ENCODE measurements at places on chromosomes 4 and X.

- DNase-seq = no peak
Measured at GRCh38 chrX:13469963-13470684, 99.3 kb upstream of the EGFL6 start.

DNA sequence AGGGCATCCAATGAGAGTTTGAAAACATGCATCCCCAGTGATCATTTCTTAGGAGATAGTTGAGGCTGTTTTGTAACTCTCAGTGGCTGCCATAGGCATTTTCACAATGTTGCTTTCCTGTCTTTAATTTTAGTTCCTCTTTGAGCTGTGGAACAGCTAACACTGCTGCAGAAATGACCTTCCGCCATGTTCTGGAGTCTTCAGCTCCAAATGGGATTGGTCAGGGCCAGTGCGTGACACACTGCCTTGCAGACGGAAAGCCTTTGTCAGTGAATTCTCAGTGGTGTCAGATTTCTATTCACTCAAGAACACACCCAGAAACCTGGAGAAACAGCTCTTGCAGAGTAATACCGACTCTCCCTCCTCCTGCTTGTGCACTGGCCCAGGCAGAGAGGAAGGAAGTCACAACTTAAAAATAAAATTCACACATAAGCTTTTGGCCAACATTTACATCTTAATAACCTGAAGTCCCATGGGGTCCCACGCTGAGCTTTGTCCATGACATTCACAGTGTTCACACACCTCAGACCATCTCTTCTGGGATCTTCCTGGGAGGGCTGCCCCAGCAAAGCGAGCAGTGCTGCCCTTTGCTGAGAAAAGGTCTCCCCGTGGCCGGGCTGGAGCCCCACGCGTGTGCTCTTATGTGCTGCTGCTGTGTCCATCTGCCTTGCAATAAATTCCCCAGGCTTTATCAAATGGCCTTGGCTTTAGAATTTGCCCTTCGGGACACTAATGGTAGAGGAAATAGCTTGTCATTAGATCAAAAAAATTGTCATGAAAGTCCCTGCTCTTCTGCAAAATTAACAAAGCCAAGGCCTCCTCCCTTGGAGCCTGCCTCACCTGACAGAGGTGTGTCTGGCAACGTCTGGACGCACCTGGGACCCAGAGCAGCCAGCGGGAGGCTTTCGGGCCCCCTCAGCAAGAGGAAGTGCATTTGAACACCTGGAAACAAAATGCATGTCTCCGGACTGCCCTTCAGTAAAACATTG lies 126.8 kb downstream of the IRF2 start:
- DNase-seq = peak; percentile 74

- no peak for DNase-seq
Measured at GRCh38 chr4:42671431-42672194, 14.7 kb upstream of the ATP8A1 start.

- no peak for DNase-seq
Measured at GRCh38 chr4:143641361-143641760, 59.1 kb downstream of the FREM3 start.

- DNase-seq = no peak
Measured at GRCh38 chrX:50852524-50852923, 38.5 kb upstream of the SHROOM4 start.

- DNase-seq = no peak
Measured at GRCh38 chr4:124768596-124769365, 56.2 kb upstream of the ANKRD50 start.

- no peak for DNase-seq
Measured at GRCh38 chr4:79185526-79186045, 140.3 kb downstream of the NAA11 start.

- no peak for DNase-seq
Measured at GRCh38 chrX:8971116-8971515, 62.8 kb downstream of the FAM9B start.

GRCh38 chr4:77699731-77700210 lies 94.2 kb downstream of the CXCL13 start:
- DNase-seq = no peak

DNA sequence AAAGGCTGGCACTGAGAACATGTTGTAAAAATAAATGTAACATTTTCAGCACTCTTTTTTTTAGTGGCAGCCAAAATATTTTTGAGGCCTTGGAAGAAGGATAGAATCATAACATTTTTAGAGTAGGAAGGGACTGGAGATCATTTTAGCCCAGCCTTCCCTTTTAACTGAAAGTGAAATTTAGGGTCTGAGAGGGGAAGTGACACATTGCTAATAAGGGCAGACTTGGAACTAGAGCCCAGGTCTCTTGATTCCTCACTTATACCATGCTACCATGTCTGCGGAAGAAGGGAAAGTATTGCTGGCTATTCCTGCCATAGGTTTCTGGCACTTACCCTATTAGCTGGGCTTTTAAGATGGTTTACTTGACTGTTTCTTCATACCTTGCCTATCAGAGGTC lies 4.8 kb downstream of the WDR44 start:
- DNase-seq = no peak

- peak; percentile 21 for DNase-seq
Measured at GRCh38 chr4:7802093-7802726, 137.5 kb downstream of the AFAP1 start.

GRCh38 chr4:14958436-14958835 lies 43.8 kb upstream of the CPEB2 start:
- DNase-seq = no peak

GRCh38 chr4:108094131-108094530 lies 74.6 kb downstream of the LEF1 start:
- no peak for DNase-seq

GRCh38 chr4:58214376-58214775 lies 1104.2 kb upstream of the IGFBP7 start:
- no peak for DNase-seq

Data from NCI-H187 treated with DMSO at 0.1 percent for 48 hours (cell line).